ENCODE measurements at places on chromosomes 11 and 22.

DNA sequence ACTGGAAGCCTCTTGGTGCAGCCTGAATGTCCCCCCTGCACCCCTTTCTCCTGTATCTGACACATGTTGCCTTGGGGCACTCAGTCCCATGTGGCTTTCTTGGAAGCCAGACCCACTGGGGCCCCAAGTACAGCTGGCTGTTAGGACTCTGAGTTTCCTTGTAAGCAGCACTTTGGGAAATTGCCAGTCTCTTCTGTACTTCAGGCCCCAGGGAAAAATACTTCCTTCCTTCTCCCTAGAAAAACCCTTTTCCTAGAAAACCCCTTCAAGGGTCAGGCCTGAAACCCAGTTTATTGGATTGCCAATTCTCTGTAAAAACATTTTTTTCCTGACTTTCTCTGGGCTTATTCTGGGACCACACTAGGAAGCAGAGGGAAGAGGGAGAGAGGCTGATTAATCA lies 360.3 kb downstream of the TENM4 start:
- DNase-seq, result no peak

DNA sequence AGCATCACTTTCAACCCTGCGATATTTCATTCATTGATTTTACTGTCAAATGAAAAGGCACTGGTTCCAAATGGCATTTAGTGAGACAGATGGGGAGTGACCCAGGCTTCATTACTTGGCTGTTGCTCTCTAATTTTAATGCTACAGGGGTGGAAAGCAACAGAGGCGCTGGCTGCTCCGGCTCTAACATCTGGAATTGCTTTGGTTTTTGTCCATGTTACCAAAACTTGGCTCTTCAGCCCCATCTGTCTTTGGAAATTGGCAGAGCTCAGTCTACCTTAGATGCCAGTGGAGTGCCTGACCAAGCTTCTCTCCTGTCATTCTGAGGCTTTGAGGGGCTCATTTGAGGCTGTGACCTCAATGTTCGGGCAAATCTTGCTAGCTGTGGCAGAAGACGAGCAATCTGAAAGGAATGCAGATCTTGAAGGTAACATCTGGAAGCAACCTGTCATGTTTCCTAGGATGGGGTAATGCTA lies 409.5 kb upstream of the SYN3 start:
- DNase-seq, result peak; percentile 13

DNA sequence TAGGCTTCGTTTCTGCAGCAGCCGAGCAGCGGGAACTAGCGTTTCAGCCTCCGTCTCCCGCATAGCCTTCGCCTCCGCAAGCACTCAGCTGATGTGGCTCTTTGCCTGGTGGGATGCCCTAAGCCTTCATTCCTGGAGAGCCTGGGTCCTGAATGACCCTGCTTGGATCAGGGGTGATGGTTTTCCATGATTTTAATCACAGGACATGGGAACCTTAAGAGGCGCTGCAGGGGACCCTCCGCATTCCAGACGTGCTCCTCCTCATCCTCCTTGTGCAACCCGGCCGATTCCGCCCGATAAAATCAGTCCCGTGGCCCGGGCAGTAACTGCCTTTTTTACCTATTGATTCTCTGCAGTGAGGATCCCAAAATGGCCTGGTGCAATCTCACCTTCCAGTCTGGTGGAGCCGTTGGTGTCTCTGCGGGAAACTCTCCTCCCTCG lies 8.2 kb downstream of the C11orf21 start:
- DNase-seq, result no peak

- DNase-seq, result no peak
Measured at GRCh38 chr11:104222464-104222863, 58.5 kb upstream of the PDGFD start.

DNA sequence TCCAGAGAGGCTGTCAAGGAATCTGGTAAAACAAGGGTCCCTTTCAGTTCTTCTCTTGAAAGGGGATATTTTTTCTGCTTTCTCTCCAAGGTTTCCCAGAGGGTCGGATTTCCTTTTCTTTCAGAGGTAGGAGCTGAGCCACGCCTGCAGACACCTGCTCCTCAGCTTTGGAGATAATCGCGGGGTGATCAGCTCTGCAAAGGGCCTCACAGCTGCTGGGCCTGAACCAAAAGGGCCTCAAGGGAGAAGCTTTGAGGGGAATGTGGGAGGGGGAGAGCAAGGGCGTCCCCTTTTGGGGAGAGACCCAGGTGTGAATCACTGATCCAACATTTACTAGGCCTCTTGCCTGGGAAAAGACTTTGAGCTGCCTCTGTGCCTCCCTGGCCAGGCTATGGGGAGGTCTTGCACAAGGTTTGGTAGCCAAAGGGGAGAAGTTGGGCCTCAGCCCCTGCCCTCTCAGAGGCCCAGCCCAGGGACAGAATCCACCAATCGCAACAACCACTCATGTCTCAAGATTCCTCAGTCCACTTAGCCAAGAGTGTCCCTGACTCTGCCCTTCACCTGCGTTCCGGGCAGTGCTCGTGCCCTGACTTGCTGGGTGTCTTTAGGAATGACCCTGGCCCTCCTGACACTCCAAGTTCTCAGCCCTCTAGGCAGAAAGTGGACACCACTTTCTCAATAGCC lies 14.0 kb upstream of the TP53I11 start:
- no peak for DNase-seq

GRCh38 chr11:42975180-42975529 lies 336.6 kb upstream of the API5 start:
- DNase-seq, result no peak

- DNase-seq, result no peak
Measured at GRCh38 chr11:114309517-114309916, 13.3 kb downstream of the NNMT start.

DNA sequence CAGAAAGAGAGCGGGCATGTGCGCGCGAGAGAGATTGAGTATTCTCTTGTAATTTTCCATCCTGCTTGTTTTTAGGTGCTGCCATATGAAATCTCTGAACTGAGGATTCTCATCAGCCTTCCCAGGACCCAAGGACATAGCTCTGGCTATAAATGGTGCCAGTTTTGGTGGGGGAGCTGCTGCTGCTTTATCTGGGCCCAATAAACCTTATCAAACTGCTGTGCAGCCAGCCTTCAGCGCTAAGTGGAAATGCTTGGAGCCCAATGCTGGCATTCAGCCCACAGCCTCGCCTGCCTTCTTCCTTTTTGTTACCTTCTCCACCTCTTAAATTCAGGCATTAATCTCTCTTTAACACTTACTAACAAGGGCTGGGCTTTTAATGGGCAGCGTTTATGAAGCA lies 2.4 kb upstream of the ZBTB16 start:
- DNase-seq, result no peak

GRCh38 chr11:71206186-71206585 lies 46.2 kb downstream of the SHANK2 start:
- peak; percentile 74 for DNase-seq

GRCh38 chr11:19525276-19525675 lies 187.4 kb upstream of the NAV2 start:
- DNase-seq, result no peak

DNA sequence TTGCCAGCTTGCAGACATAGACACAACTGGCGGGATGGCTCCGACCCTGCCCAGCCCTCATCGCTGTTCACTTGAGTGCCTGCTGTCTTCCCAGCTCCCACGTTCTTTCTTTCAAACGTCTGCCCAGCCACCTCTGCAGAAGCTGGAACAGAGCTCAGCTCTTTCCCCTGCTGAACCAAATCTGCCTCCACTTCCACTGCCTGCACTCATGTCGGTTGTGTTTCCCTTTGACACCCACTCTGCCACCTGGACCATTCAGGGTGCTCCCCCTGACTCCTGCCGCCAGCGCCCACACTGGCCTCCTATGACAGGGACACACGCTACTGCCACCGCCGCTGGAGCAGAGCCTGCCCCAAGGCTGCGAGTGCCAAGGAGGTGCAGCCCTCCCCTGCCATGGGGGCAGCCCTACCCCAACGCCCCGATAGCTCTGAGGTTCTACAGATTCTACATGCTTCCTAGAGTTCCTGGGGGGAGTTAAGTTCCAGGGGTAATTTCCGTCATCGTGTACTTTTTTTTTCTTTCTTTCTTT lies 37.9 kb downstream of the TST start:
- no peak for DNase-seq

Measured in AG08396 (cell line).